ENCODE measurements at places on chromosomes 5 and 9. TPM values are rescaled to one million over a fixed set of nuclear protein-coding genes. Genes with fewer than 3 reads are reported as not detected.

Gene SELENOP
- total RNA-seq, result 403 TPM

Gene CATSPER3
- total RNA-seq, result not detected

Gene GAPT
- 0.61 TPM for total RNA-seq

Gene FABP6
- total RNA-seq, result not detected

Gene STXBP1
- total RNA-seq, result 147 TPM

Gene LAMC3
- total RNA-seq, result 4.1 TPM

Gene HDHD3
- 20.6 TPM for total RNA-seq

Gene PWWP2A
- 13.6 TPM for total RNA-seq

Gene WWC1
- 8.7 TPM for total RNA-seq

Gene ZBTB6
- total RNA-seq, result 3.8 TPM

Gene C9orf153
- 1.5 TPM for total RNA-seq

Gene C5orf52
- not detected for total RNA-seq

DNA sequence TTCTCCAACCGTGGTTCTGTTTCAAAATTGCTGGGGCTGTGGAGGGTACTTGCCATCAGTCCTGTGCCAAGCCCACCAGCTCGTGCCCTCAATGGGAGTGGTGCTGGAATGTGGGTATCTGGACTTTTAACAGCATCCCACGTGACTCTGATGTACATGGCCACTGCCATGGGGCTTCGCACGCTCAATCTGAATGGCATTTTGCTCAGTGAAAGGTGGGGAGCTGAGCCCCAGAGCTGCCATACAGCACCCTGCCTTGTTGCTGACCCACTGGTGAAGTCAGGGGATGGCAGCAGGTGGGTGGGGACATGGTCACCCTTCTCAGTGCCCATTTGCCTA, 16.6 kb upstream of the SYNPO start:
- no peak for DNase-seq
- H3K27me3 ChIP-seq, result no peaks in the 10 kb centered on the region
- peak overlapping the region; percentile 90 for H3K27ac ChIP-seq
- no peak overlapping the region for H3K4me3 ChIP-seq

DNA sequence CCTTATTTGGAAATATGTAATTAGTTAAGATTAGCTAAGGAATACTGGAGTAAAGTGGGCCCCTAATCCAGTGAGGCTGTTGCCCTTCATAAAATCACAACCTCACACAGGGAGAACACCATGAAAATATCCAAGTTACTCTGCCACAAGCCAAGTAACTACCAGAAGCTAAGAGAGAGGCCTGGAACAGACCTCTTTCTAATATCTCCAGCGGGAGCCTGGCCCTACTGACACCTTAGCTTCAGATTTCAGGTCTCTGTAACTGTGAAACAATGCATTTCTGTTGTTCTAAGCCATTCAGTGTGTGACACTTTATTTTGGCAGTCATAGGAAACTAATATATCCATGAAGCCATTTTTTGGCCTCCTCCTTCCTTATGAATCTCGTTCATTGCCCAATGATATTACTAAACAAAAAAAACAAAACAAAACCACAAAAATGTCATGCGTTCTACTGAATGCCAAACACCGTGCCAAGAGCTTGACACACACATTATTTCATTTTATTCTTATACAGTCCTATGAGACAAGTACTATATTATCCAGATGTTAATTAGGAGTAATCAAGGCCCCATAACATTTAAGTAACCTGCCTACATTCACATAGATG, 699.0 kb downstream of the MAT2B start:
- DNase-seq, result no peak
- no peaks in the 10 kb centered on the region for H3K4me1 ChIP-seq
- no peak overlapping the region for H3K4me3 ChIP-seq
- H3K27me3 ChIP-seq, result no peaks in the 10 kb centered on the region
- H3K36me3 ChIP-seq, result no peaks in the 10 kb centered on the region

DNA sequence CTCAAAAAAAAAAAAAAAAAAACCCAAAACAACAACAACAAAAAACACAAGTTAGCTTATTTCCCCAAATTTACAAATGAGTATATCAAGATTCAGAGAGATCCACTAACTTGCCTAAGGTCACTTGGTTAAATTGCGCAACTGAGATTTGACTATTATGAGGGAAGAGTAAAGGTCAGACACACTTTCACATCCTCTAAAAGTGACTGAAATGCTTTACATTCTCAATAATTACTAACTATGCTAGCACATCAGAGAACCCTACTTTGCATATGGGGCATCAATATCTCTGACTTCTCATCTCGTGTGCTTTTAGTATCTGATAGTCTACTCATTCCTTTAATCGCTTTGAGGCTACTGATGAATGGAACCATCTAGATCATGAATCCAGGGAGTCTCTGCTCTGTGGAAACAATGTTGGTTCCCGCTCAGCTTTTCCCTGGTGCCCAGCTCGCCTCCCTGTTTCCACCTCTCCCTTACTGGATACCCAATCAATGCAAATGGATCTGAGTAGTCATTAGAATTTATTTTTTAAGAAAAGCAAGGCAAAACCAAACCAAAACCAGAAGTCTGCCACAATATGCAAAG, 182.1 kb upstream of the TRIM32 start:
- no peaks in the 10 kb centered on the region for H3K36me3 ChIP-seq
- no peak overlapping the region for H3K27ac ChIP-seq
- no peaks in the 10 kb centered on the region for H3K27me3 ChIP-seq
- no peak overlapping the region for H3K4me3 ChIP-seq
- no peak for DNase-seq

DNA sequence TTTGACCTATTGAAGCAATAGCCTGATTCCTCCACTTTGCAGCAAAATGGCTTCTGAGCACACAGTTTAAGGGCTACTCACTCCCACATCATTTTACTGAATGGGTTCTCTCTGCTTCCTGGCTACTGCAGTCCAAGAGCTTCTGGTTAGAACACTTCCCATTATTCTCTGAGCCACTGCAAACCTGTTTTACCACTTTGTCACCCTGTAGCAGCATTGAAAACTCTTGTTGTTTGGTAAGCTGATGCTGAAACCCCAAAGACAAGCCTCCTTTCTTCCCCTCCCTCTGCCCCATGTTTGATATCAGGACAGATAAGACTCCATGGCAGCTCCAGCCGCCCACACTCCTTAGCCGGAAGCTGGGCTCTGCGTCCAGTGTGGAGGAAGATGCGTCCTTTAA, 84.4 kb upstream of the RARS1 start:
- no peak overlapping the region for H3K27ac ChIP-seq
- H3K36me3 ChIP-seq, result no peaks in the 10 kb centered on the region
- H3K4me3 ChIP-seq, result no peak overlapping the region
- no peak for DNase-seq
- no peaks in the 10 kb centered on the region for H3K27me3 ChIP-seq

- H3K36me3 ChIP-seq, result no peaks in the 10 kb centered on the region
- H3K27ac ChIP-seq, result no peak overlapping the region
- no peaks in the 10 kb centered on the region for H3K4me1 ChIP-seq
- no peaks in the 10 kb centered on the region for H3K27me3 ChIP-seq
- no peak for DNase-seq
Observed at GRCh38 chr5:56429110-56429561, 196.0 kb upstream of the ANKRD55 start.

DNA sequence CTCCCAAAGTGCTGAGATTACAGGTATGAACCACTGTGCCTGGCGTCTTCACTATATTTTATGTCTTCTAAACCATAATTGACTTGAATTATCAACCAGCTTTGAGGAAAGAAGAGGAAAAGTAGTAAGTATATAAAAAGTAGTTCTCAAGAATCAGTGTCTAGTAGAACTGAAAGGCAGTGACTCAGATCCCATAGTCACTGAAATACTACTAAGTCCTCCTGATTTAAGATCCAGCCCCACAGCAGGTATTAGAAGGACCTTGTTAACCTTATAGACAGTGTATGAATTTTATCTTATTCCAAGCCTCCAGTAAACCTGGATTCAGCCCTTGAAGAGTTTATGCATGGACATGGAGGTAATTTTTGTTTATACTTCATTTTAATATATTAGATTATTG, 31.5 kb downstream of the LNPEP start:
- no peak overlapping the region for H3K4me3 ChIP-seq
- H3K4me1 ChIP-seq, result no peaks in the 10 kb centered on the region
- no peaks in the 10 kb centered on the region for H3K36me3 ChIP-seq

DNA sequence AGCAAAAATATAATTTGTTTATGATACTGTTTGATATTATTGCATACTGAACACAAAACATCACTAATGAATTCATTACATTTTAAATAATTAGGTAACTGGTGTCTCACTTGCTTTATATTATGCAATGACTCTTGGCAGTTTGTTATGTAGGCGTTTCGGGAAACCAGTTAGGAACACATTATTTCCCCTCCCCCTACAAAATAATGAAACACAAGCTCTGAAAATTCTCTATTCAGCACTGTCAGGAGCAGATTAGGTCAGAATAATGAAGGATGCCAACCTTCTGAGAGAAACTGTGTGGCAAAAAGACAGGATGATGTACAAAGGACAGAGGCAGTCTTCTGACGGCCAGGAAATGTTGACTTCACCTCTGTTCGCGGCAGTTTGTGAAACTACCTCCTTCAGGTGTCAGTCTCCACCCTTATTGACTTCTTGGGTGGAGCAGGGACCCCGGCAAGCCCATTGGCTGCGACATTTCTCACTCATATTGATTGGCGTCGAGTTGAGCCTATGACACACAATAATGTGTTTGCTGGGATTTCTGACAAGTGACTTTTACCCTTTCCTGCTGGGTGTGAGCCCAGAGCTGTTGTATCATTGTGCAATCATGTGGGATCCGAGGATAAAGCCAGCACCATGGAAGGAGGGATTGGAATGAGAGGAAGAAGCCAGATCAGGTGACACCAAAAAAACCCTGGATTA, 33.9 kb downstream of the SH3PXD2B start:
- no peak overlapping the region for H3K4me3 ChIP-seq
- no peaks in the 10 kb centered on the region for H3K27me3 ChIP-seq
- no peaks in the 10 kb centered on the region for H3K36me3 ChIP-seq
- H3K4me1 ChIP-seq, result peaks cover 36% of the 10 kb centered on the region

- no peaks in the 10 kb centered on the region for H3K36me3 ChIP-seq
- DNase-seq, result no peak
- no peaks in the 10 kb centered on the region for H3K27me3 ChIP-seq
- H3K4me3 ChIP-seq, result no peak overlapping the region
- H3K4me1 ChIP-seq, result no peaks in the 10 kb centered on the region
- H3K27ac ChIP-seq, result no peak overlapping the region
Observed at GRCh38 chr5:126746290-126746689, 30.6 kb upstream of the LMNB1 start.

DNA sequence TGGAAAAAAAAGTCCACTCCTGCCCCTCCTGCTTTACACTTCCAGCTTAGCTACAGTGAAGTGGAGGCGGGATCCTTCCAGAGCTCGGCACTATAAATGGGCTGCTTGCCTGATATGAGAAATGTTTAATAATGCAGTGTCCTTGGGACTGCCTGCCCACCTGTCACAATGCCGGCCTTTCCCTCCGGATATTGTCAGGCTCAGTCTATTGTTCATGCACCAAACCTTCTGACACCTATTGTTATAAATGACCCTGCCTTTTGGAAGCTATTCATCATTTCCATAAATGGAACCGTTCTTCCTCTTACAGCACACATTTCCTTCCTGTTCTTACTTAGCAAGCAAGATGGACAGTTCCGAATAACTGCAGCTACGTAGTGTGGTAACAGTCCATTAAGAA, 146.3 kb downstream of the DMAC1 start:
- no peak overlapping the region for H3K27ac ChIP-seq
- no peaks in the 10 kb centered on the region for H3K36me3 ChIP-seq
- no peak for DNase-seq
- H3K4me3 ChIP-seq, result no peak overlapping the region

DNA sequence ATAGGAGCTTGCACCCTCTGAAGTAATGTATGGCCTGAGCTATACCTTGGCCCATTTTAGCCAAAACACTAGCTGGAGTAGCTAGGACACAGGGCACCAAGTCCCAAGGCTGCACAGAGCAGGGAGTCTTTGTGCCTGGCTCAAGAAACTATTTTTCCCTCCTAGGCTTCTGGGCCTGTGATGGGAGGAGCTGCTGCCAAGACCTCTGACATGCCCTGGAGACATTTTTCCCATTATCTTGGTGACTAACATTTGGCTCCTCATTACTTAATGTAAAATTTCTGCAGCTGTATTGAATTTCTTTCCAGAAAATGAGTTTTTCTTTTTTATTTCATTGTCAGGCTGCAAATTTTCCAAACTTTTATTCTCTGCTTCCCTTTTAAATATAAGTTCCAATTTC, 1099.2 kb downstream of the CDH18 start:
- H3K27ac ChIP-seq, result no peak overlapping the region
- no peak overlapping the region for H3K4me3 ChIP-seq
- no peaks in the 10 kb centered on the region for H3K27me3 ChIP-seq
- no peaks in the 10 kb centered on the region for H3K4me1 ChIP-seq
- no peaks in the 10 kb centered on the region for H3K36me3 ChIP-seq

GRCh38 chr5:131256507-131256823, 7.4 kb upstream of the CDC42SE2 start:
- no peaks in the 10 kb centered on the region for H3K27me3 ChIP-seq
- no peaks in the 10 kb centered on the region for H3K36me3 ChIP-seq
- no peak overlapping the region for H3K27ac ChIP-seq
- DNase-seq, result no peak
- no peaks in the 10 kb centered on the region for H3K4me1 ChIP-seq
- H3K4me3 ChIP-seq, result no peak overlapping the region

GRCh38 chr5:96522635-96523355, 89.7 kb upstream of the PCSK1 start:
- no peak overlapping the region for H3K4me3 ChIP-seq
- no peak for DNase-seq
- no peak overlapping the region for H3K27ac ChIP-seq
- H3K27me3 ChIP-seq, result no peaks in the 10 kb centered on the region
- no peaks in the 10 kb centered on the region for H3K36me3 ChIP-seq

DNA sequence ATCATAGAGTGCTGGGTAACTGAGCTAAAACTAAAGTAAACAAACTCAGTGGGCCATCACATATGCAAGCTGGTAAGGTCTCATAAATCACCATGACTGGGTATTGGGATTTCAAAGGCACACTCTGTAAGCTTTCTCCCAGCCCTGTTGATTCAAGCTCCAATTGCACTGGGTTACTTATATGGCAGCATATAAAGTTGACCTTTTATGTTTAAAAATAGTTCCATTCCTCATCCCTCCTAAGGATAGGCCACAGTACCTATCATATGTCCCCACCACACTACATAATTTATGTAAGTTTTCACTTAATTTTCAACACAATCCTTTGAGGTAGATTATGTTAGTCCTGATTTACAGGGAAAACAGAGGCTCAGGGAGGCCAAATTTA, 438.4 kb downstream of the RAB3C start:
- no peak overlapping the region for H3K4me3 ChIP-seq
- H3K27ac ChIP-seq, result no peak overlapping the region
- H3K36me3 ChIP-seq, result no peaks in the 10 kb centered on the region
- H3K27me3 ChIP-seq, result no peaks in the 10 kb centered on the region
- no peaks in the 10 kb centered on the region for H3K4me1 ChIP-seq

DNA sequence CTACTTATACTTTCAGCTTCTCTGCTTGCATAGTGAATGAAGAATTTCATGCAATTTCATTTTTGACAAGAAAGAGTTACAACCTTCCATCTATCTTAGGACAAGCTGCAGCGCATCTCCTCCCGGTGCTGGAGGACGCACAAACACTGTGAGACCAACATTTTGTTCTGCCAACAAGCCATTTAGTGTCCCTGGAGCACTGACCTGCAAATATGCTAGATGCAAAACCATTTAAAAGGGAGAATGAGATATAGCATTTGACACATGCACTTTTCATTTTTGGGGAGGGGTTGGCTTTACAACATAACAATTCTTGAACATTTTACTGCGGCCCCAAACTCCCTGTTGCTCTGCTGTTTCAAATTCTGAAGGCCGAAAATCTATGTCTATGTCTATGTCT, 127.2 kb upstream of the SLC30A5 start:
- H3K27ac ChIP-seq, result peak overlapping the region; percentile 41
- no peaks in the 10 kb centered on the region for H3K27me3 ChIP-seq
- H3K4me1 ChIP-seq, result no peaks in the 10 kb centered on the region
- no peak for DNase-seq
- H3K36me3 ChIP-seq, result no peaks in the 10 kb centered on the region
- no peak overlapping the region for H3K4me3 ChIP-seq

All from uterus (tissue), 4 donors.